ENCODE measurements at places on chromosomes 5 and 9.

DNA sequence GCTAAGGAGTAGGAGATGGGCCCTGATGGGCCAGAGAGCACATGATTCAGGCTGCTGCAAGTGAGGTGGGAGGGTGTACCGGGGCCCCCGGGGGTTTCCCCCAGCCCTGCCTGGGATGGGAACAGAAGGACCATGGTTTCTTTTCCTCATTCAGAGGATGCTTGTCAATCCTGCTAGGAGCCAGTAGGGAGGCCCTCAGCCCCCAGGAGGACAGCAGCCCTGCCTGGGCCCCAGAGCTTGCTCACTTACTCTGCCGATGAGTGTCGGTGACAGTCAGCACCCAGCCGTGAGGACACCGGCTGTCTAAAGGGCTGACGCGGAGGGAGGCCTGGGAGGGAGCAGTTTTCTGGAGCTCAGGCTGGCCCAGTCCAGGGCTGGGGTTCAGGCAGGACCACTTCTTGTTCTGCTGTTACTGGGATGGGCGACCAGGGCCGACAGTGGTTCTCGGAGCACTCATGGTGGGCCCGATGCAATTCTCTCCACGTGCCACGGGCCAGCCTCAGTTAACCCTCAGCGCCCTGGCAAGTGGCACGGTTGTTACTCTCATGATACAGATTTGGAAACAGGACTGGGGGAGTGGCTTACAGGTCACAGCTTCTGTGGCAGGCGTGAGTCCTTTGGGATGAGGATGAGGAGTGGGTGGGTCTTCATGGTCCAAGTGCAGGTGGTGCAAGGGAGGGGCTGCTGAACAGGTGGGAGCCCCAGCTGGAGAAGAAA, 1.8 kb downstream of the ARRDC1 start:
- DNase-seq: no peak

DNA sequence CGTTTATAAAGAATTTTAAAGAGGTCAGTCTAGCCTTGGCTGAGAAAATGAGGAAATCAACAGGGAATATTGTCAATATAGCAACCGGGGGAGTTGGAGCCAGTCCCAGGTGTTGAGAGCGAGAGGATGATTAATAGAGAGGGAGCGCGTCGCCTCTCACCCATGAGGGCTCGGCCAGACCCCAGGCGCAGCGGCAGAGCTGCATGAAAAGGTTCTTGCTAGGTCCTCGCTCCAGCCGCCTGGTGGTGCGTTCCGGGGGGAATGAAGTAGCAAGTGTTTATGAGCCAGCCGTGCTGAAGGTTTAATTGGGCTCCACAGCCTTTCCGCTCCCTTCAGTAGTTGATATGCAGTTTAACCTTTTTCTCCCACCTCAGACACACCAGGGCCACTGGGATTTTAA, 167.3 kb upstream of the IRX1 start:
- DNase-seq: no peak

DNA sequence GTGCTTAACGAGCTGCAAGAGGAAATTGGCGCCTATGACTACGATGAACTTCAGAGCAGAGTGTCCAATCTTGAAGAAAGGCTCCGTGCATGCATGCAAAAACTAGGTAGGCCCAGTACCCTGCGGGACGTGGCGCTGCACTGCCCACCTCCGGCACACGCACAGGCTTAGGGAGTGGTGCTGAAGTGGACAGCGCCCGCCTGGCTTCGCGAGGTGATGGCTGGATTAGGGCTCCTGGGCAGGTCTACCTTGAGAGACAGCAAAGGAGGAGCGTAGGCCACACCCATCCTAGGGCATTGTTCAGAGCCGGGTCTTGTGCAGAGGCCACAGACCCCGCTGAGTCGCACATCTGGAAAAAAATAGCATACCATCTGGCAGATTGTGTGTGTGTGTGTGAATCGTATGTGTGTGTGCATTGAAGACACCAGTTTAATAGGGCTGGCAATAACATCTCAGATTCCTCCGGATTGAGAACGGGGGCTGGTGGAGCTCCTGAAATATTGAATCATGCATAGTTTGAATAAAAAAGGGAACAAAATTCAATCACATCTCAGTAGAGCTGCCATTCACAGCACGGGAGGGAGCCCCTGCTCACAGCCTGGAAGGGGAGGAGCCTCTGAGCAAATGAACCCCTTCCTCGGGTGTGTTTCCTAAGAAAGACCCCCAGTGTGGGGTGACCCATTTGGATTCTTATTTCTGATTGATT, 11.1 kb downstream of the OLFM1 start:
- DNase-seq: no peak

GRCh38 chr9:79641070-79641469, 69.3 kb downstream of the TLE4 start:
- no peak for DNase-seq

All from T-helper 1 cell (primary cell).